ENCODE measurements at places on chromosomes 5 and 9. TPM values are rescaled to one million over a fixed set of nuclear protein-coding genes. Genes with fewer than 3 reads are reported as not detected.

DNA sequence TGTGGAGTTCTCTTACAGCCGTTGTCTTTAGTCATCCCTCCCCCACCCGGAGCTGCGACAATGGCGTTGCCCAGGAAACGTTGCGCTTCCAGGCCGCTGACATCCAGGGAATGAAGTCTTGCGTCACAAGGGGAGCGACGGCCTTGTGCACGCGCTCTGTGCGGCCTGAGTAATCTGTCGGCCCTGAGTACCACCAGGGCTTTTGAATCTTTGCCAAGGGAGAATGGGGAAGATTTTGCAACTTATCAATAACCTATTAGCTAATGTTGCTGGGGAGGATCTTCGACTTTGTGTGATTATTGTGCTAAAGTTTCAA lies at the start of gene SOX30:
SOX30 (minus strand) TSS at position 62 of the 316 bp plus-strand sequence. CDS start 360 bp downstream, outside the sequence.
- DNase-seq: no peak

- DNase-seq: no peak
Observed at GRCh38 chr5:163005949-163006348, 431.4 kb upstream of the CCNG1 start.

- DNase-seq: peak; percentile 27
Observed at GRCh38 chr5:72307573-72307967, 12.5 kb downstream of the MRPS27 start.

- DNase-seq: no peak
Observed at GRCh38 chr9:15867988-15868387, 315.1 kb downstream of the CCDC171 start.

Gene LHX6
- 3.7 TPM for polyA plus RNA-seq

Gene PCDHGB3
- 2.6 TPM for polyA plus RNA-seq
